ENCODE measurements at places on chromosomes 3 and 15. TPM values are rescaled to one million over a fixed set of nuclear protein-coding genes. Genes with fewer than 3 reads are reported as not detected.

DNA sequence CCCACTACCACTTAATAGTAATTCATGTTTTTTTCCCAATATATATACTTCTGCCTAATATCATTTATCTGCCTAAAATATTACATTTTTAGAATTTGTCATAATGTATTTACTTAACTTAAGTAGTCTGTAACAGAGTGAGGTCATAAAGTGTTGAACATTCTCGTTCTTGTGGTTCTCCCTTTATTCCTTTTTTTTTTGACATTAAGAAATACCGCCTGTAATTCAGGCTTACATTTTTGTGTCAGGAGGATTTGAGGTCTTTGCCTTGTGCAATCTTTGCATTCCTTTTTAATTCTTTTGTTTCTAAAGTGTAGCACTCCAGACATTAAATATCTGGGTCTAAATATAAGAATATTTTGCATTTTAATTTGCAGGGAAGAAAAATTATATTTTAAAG is 315.4 kb downstream of the PTPRG start:
- DNase-seq = no peak

Gene LRRN1
- total RNA-seq = 77.3 TPM

GRCh38 chr15:95365511-95366107 is 964.9 kb upstream of the NR2F2 start:
- no peak for DNase-seq

Gene GOLIM4
- 36.6 TPM for total RNA-seq

- DNase-seq = no peak
These were observed 543.3 kb downstream of the ZBBX start for GRCh38 chr3:166836836-166837235.

GRCh38 chr3:160057331-160057730 is 68.7 kb downstream of the IL12A start:
- no peak for DNase-seq

DNA sequence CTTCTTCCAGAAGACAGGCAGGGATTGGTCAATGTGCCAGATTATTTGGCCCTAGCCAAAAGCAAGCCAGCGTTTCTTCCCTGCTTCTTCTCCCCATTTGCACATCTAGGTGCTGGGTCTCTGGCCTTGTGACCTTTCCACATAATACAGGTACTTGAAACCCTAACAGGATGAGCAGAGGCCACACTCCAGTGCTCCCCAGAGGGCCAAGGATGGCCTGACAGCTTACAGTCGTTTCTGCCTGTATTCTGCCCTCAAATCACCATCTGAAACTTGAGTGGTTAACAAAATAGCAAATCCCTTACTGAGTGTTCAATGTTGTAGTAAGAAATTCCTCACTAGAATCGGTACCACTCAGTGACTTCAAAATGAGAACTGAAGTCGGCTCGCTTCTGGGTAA is 29.1 kb downstream of the MKRN2 start:
- DNase-seq = no peak

Gene CD96
- 0.36 TPM for total RNA-seq

- no peak for DNase-seq
These were observed 782.0 kb downstream of the EPHA3 start for GRCh38 chr3:89889386-89889785.

Gene AADAC
- not detected for total RNA-seq

Gene UROC1
- 0.27 TPM for total RNA-seq

GRCh38 chr3:178002113-178002512 is 534.1 kb upstream of the KCNMB2 start:
- no peak for DNase-seq

DNA sequence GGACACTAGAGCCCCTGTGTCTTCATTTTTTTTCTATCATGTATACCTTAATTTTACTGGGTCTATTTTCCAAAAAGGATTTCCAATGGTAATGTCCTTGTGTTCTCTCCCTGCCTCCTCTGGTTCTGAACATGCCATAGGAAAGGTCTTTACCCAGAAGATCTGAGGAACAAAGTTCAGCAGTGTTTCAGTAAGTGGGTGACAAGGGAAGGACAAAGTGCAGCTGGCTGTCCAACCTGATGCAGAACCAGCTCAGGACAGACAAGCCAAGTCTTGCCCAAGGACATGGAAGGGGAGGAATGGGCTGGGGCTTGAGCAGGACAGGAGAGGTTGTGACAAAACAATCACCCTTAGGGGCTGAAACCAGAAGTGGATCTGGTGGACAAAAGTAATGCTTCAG is 61.2 kb upstream of the STRIT1 start:
- DNase-seq = no peak

DNA sequence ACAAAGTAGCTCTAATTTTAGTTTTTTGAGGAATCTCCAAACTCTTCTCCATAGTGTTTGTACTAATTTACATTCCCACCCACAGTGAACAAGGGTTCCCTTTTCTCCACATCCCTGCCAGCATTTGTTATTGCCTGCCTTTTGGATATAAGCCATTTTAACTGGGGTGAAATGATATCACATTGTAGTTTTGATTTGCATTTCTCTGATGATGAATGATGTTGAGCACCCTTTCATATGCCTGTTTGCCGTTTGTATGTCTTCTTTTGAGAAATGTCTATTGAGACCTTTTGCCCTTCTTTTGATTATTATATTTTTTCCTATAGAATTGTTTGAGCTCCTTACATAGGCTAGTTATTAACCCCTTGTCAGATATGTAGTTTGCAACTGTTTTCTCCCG is 239.9 kb upstream of the TPM1 start:
- no peak for DNase-seq

Gene SAXO2
- 13.8 TPM for total RNA-seq

Gene PRSS50
- 0.45 TPM for total RNA-seq

Gene LRRC3B
- 130 TPM for total RNA-seq

- DNase-seq = no peak
These were observed 106.6 kb upstream of the PTPRG start for GRCh38 chr3:61454801-61455200.

DNA sequence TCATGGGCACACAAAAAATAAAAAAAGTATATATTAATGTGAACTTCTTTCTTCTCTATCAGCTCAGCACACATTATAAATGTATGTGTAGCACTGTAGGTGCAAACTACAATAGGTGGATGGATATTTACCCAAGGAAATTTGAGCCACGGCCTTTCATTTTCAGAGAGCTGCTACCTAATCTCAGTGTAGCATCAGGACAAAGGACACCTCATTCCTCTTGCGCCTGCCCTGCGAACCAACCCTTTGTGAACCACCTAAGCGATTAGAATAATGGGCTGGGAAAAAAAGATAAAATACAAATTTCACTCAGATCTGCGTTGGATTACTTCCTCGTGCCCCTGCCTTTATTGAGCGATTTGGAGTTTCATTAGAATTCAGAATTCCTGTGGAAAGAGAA is 263.2 kb downstream of the NR2F2 start:
- no peak for DNase-seq

DNA sequence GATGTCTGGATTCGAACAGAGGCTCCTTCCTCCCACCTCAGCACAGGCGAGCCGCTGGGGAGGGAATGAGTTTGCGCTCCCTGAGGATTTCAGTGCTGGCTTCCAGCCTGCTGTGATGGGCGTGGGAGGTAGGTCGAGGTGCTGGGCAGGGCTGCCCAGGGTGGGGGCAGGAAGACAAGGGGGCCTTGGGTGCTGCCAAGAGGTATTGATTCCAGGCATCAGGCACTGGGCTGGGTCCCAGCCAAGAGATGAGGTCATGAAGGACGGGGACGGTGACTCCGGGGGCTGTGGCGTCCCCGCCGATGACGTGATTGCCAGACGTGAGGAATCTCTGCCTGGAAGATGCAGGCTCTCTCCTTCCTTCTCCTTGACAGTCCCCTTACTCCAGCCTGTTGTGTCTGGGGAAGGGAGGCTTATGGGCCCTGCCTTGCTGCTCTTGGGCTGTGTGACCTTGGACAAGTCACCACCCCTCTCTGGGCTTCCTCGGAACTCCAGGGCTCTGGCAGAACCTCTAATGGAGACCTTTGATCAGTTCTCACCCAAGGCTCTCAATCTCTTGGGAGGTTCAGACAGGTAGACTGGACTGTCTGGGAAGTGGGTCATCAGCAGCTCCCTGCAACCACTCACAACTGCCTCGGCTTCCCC is 116.8 kb downstream of the FBLN2 start:
- DNase-seq = no peak

Gene MEIS2
- 40.8 TPM for total RNA-seq

GRCh38 chr15:83733206-83733605 is 79.3 kb downstream of the ADAMTSL3 start:
- DNase-seq = no peak

GRCh38 chr3:8621872-8622271 is 22.7 kb downstream of the SSUH2 start:
- no peak for DNase-seq

DNA sequence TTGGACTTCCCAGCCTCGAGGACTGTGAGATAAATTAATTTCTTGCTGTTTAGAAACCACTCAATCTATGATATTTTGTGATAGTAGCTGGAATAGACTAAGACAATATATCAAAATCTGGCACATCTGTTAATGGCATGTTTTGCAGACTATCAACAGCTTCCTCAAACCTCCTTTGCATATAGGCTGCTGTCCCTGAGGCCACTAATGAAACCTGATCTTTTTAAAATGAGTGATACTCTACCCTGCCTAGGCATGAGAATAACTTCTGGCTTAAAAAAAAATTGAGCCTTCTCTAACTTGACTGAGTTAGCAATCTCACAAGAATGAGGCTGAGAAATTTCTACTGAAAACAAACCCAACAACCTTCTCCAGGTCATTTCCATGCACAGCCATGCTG is 176.0 kb upstream of the CRBN start:
- DNase-seq = no peak

Gene INSYN1
- total RNA-seq = 22.9 TPM

Gene MYO5C
- total RNA-seq = 10.4 TPM

GRCh38 chr15:63600616-63601025 is 3.4 kb downstream of the FBXL22 start:
- DNase-seq = peak; percentile 95
